Renal pelvis (tissue), 12 donors: ENCODE measurements at places on chromosomes 13 and 19.

GRCh38 chr13:94236872-94237271 lies 242.6 kb downstream of the DCT start:
- no peak for DNase-seq

DNA sequence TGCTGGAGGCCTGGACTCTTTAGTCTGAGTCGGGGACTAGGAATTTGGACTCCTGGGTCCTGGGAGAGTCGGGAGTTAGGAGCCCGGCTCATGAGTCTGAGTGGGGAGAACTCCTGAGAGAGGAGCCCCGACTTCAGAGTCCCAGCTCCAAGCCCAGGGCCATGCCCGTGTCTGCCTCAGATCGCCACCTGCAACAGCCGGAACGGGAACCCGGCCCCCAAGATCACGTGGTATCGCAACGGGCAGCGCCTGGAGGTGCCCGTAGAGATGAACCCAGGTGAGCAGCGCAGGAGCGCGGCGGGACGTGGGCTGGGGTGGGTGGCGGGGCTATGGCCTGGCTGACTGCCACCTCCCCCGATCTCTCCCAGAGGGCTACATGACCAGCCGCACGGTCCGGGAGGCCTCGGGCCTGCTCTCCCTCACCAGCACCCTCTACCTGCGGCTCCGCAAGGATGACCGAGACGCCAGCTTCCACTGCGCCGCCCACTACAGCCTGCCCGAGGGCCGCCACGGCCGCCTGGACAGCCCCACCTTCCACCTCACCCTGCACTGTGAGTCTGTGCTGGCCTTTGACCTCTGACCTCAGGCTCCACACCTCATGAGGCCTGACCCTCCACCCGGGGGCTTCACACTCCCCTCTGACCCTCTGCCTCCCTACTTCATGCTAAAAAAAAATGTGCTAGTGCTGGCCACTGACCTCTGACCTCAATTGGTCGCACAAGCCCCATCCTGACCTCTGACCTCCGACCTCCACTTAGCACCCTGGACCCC lies 4.4 kb downstream of the BCAM start:
- DNase-seq = no peak

DNA sequence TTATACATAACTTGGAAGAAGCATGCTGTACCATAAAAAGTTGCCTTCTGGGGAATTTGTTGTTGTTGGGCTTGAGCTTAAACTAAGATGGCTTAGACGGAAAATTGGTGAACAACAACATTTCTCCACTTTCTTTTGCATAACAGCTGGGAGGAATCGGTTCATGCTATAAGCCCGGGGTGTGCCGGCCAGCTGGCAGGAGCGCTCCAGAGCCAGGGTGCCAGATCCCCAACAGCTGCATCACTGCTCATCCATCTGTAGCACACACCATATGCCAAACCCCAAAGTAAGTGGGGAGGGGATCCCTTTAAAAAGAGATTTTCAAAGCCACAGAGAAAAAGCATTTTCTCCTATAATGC lies 419.5 kb upstream of the ARGLU1 start:
- DNase-seq = no peak

- DNase-seq = no peak
Observed at GRCh38 chr13:102688306-102688973, 6.4 kb downstream of the METTL21C start.

DNA sequence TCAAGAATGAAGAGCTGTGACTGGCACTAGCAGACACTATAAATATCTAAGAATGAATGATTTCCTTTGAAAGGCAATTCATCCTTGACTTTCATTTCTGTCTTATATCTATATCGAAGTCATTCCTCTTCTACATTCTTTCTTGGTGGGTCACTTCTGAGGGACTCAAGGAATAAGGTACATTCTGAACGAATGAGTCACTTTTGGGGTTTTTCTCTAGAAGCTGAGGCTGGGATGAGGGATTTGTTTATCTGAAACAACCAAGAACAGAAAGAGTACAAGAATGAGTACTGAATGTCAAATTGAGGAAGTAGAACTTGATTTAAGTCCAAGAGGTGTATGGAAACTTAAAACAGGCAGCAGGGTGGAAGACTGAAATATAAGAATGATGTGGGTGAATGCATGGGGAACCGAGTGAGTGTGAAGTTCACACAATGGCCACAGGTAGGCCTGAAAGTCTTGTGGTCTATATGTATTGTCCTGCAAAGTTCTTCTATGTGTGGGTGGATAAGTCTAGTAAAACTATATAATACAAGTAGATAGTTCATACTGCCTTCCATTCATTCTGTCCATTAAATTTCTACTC lies 343.9 kb downstream of the OXGR1 start:
- DNase-seq = no peak

DNA sequence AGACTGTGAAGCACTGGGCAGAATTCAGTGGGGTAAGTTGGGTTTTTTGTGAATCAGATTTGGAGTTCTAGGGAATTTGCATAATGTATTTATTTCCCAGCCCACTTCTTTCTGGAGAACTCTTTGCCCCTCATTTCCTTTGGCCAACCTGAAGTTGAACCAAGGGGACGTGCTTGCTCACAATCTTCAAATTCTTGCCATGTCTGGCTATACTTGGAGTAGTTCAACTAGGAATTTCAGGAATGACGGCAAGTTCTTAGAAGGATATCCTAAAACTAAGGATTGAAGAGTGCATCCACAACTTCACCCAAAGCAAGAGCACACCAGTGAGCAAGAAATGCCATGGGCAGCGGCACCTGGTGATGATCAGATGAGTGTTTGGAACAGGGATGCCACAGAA lies 88.5 kb downstream of the TEX26 start:
- DNase-seq = no peak

DNA sequence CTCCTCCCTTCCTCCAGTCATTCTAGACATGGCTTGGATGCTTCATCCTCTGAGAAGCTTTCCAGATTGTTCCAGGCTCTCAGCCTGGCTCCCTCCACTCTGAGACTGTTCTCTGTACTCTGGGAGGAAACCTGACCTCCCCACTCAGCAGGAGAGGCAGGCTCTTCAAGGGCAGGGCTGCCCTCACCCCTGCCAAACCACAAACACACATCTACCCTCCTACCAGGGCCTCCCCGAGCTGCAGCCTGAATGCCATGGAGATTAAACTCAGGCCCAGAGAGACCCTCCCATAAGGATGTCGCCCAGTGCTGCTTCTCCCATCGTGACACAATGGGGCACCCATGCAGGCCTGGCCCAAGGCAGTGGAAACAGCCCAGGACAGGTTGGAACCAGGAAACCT lies 16.2 kb downstream of the NUMBL start:
- no peak for DNase-seq

DNA sequence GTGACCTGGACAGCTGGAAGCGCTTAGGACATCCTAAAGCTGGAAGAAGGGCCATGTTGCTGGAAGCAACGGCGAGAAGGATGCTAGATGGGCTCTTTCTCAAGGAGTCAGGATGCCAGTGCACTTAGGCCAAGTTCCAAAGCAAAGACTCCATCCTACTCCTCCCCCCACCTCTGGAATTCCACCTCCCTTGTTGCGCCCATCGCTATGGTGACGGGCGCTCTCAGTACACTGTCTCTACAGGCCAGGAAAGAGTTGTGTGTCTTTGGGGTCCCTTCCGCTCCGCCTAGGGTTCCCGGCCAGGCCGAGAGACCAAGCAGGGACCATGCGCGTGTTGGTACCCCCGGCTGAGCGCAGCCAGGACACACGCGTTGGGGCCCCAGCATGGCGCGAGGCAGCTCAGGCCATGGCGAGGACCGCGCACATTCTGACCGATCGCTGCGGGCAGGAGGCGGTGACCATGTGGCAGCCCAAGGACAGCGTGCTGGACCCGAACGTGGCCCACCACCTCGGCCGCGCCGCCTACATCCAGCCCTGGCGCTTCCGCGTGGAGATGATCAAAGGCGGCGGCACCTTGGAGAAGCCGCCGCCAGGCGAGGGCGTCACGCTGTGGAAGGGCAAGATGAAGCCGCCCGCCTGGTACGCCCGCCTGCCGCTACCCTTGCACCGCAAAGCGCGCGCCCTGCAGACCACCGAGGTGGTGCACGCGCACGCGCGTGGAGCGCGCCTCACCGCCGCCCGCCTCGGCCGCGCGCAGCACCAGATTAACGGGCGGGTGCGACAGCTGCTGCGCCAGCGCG lies 31.0 kb upstream of the SLC1A6 start:
- peak; percentile 14 for DNase-seq

DNA sequence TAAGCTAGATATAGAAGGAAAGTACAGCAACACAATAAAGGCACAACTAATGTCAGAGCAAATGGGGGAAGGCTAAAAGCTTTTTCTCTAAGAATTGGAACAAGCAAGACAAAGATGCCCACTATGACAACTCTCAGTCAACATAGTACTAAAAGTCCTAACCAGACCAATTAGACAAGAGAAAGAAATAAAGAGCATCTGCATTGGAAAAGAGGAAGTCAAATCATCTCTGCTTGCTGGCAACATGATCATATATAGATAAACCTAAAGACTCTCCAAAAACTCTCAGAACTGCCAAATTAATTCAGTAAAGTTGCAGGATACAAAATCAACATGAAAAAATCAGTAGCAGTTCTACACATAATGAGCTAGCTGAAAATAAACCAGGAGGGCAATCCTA lies 542.0 kb downstream of the DIAPH3 start:
- no peak for DNase-seq

- no peak for DNase-seq
Observed at GRCh38 chr13:34681405-34681955, 260.6 kb upstream of the NBEA start.

- DNase-seq = no peak
Observed at GRCh38 chr13:84741253-84741652, 859.0 kb upstream of the SLITRK1 start.

- no peak for DNase-seq
Observed at GRCh38 chr13:44622708-44623107, 46.6 kb upstream of the TSC22D1 start.

GRCh38 chr19:8208119-8208921 lies 850 bp upstream of the CERS4 start:
- no peak for DNase-seq
